ENCODE measurements at places on chromosomes 2 and 18.

GRCh38 chr2:222968550-222969155 lies 83.3 kb upstream of the KCNE4 start:
- DNase-seq, result no peak

GRCh38 chr2:231708773-231709635 lies 679 bp downstream of the PTMA start:
- DNase-seq, result peak; percentile 42

DNA sequence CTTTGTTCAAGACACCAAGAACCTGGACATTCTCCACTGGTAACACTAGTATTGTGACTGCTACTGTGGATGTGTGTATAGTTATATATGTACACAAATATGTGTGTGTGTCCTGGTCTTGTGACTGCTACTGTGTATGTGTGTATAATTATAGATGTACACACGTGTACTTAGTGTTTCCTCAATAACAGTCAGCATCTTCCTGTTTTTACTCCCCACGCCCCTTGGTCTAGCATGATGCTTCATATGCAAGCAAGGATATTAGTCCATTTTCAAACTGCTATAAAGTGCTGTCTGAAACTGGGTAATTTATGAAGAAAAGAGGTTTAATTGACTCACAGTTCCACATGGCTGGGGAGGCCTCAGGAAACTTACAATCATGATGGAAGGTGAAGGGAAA lies 802.7 kb downstream of the RNF144A start:
- DNase-seq, result no peak

DNA sequence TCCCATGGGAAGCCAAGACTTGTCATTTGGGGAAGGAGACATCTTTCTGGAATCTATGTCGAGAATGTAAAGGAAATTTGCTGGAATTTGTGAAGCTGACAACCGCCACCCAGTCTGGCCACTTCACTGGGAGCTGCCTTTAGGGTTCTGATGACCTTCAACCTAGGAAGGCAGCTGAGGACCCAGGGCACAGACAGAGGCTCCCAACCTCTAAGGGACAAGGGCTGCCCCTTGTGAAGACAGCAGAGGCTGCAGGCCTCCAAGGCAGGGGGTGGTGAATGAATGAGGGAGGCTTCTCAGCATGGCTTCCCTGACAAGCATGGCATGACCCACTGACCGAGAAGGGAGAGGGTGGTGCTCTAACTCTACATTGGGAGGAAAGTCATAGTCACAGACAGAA lies 128.9 kb upstream of the ASB18 start:
- DNase-seq, result no peak

DNA sequence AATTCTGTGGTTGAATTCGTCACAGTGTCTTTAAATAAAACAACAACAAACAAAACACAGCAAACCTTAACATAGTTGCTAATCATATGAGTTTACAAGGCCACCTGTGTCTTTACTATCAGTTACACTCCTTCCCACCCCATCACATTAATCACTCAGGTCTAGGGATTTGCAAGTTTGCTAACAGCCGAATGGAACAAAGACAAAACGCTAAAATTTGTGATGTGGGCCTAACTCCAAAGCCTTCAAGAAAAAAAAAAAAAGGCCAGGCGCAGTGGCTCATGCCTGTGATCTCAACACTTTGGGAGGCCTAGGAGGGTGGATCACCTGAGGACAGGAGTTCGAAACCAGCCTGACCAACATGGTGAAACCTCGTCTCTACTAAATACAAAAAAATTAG lies 566 bp upstream of the POLI start:
- no peak for DNase-seq

- DNase-seq, result no peak
Measured at GRCh38 chr2:36371928-36372391, 16.4 kb downstream of the CRIM1 start.

DNA sequence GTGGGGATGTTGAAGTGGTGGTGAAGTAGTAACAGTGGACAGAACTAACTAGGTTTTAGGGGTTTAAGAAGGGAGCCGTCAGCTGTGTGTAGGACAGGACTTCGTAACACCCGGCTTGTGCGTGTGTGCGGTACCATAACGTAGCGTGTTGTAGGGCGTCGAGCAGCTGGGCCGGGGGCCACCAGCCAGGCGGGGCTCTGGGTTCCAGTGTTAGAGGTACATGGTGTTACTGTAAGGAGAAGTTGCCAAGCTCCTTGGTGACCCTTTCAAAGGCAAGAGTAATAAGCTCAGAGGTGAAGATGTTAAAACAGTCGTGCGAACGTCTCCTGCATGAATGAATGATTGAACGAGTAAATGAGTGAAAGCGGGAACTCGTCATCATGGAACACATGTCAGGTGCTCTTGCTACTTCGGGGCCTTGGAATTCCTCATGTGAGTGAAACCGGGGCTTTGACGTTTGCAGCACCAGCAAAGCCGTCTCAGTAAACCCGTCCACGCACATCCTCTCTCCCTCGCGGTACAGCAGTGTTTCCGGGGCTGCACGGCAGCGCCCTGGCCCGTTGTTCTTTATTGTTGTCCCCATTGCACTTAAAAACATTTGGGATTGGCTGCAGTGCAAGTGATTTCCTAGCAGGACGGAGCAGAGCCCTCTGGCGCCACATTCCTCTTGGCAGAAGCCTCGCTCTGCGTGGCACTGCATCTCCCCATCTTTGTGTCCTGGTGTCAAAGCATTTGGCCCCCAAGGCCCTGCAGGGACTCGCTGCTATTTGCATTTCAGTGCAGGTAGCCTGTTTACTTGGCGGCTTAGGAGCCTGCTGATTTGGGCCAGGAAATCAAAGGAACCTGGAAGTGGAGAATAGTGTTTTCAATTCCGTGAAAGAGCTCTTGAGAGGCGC lies 115.0 kb downstream of the GBX2 start:
- no peak for DNase-seq

GRCh38 chr2:198173242-198173641 lies 368.8 kb downstream of the PLCL1 start:
- no peak for DNase-seq

DNA sequence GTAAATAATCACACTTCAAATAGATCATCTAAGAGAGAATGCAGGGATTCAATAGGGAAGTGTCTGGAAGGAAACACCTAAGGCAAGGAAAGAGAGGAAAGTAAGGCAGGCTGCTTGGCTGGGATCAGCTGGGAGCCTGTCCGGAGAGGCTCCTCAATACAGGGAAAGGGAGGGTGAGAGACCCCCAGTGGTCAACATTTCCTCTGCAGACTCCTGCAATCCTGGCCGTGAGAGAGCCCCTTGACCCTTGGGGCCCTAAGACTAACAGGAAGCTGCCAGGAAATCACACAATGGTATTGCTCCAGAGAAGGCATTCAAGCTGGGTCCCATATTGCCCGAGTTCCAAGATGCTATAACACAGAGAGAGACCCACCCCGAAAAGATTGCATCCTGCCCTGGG lies 549.4 kb downstream of the NYAP2 start:
- no peak for DNase-seq

DNA sequence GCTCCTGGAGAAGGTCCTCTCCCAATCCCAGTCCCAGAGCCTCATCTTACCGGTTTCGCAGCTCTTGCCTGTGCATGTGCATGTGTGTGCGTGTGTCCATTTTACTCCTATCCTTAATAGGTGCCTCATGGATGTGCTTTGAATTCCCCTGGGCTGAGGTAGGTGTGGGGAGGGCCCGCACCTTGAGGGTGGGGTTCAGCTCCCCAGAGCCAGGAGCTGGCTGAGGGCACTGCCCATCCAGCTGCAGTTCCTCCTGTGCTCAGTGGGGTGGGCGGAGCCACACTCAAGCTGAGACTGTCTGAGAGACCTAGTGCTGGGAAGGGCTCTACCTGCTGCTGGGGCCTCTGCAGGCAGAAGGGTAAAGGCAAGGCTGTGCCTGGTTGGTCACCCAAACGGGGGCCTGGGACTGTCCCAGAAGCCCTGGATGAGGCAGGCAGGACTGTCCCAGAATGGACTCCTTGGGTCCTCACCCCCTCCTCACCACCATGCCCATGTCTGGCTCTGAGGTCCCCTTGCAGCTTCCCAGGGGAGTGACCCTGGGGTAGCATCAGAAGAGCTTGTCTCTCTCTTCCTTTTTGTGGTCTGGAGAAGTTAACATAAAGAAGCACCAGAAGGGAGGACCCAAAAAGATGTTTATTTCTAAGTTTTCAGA lies 8.9 kb downstream of the GDF7 start:
- no peak for DNase-seq

DNA sequence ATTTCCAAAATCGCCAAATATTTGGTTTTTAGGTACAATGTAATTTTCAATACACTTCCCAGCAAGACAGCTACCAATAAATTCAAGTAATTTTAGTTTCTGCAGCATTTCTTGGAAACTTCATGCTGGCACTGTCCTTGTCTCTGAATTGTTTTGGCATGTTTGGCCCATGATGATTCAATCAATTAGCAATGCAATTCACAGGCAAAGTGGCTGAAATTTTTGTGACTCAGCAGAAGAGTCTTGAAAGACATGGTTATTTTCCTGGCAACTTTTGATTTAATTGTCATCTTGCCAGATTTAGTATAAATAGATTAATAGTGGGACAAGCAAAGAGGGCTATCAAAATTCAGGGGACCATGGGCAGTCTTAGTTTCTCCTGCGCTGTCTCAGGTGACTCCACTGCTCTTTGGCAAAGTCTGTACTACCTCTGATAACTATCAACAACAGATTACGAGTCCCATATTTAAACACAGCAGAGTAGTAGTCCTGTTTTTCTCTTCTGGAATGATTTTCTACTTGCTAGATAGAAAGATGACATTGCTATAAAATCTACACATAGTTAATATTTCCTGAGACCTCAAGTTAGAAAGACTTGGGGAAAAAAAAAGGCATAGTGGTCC lies 88.9 kb upstream of the CYP26B1 start:
- DNase-seq, result no peak

GRCh38 chr2:170262806-170263205 lies 84.9 kb downstream of the MYO3B start:
- no peak for DNase-seq

DNA sequence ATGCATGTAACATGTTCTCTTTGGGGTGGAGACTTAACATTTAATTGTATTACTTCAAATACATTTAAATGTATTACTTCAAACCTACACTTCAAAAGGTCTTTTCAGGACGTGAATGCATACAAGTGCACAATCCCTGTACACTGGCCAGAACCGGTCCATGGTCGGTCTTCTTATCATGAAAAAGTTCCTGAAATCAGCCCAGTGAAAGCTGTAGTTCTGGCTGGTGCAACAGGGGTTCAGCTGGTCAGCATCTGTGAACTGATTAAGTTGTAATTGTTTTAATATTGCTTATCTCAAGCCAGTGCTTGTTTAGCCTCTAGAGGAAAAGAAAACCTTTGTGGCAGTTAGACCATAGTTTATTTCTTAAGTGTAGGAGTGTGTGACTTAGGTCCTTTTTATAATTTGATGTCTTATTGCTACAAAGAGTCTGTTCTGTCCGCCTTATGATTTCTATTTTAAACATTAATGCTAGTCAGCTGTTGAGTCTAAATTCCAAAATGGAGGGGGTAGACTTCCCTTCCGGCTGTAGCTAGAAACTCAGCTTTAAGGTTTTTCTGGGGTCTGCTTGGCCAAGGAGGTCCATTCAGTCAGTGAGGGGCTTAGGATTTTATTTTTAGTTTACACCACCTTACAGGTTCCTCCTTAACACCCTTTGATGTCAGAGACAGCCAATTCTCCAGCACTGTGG lies 768 bp upstream of the CYBRD1 start:
- no peak for DNase-seq

- DNase-seq, result no peak
Measured at GRCh38 chr2:196233805-196234475, 62.6 kb upstream of the STK17B start.

Measured in activated CD4-positive, CD25-positive, alpha-beta regulatory T cell (primary cell).